ENCODE measurements at places on chromosomes 2 and 18. TPM values are rescaled to one million over a fixed set of nuclear protein-coding genes. Genes with fewer than 3 reads are reported as not detected.

DNA sequence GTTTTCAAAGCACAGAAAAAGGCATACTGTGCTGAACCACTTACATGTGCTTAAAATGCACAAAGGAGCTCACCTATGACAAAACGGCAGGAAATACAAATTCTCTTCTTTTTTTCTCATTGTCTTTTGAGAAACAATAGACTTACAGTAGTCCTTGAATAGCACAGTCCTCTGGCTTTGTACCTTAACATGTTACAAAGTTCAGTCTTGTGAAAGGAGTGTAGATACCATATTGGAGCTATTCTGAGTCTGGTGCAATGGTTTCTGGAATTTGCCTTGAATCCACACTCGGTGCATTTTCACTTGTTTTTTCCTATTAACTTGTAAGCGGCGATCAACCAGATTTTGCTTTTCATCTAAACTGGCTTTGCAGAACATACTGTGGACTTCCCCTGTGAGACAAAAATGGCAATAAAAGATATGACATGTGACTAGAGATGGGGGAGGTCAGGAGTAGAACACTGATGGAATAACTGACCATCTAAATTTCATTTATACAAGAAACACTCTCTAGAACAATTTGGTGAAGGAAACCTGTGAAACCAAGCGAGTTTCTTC lies 109.7 kb downstream of the METTL8 start:
- no peak for DNase-seq

- no peak for DNase-seq
These were observed 479.2 kb upstream of the ACVR2A start for GRCh38 chr2:147365622-147366021.

- DNase-seq: no peak
These were observed 70.0 kb downstream of the NAB1 start for GRCh38 chr2:190718652-190719526.

- DNase-seq: peak; percentile 33
These were observed 405 bp downstream of the PPP3R1 start for GRCh38 chr2:68251855-68252399.

DNA sequence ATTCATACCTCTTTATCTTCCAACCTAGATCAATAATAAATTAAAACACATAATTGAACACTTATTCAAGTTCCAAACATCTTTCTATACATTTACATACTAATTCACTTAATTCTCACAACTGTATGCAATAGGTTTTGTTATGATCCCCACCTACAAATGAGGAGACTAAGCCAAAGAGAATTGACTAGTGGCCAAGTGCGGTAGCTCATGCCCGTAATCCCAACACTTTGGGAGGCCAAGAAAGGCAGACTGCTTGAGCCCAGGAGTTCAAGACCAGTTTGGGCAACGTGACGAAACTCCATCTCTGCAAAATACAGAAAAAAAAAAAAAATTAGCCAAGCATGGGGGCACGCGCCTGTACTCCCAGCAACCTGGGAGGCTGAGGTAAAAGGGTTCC lies 36.8 kb downstream of the KCNG3 start:
- DNase-seq: no peak

DNA sequence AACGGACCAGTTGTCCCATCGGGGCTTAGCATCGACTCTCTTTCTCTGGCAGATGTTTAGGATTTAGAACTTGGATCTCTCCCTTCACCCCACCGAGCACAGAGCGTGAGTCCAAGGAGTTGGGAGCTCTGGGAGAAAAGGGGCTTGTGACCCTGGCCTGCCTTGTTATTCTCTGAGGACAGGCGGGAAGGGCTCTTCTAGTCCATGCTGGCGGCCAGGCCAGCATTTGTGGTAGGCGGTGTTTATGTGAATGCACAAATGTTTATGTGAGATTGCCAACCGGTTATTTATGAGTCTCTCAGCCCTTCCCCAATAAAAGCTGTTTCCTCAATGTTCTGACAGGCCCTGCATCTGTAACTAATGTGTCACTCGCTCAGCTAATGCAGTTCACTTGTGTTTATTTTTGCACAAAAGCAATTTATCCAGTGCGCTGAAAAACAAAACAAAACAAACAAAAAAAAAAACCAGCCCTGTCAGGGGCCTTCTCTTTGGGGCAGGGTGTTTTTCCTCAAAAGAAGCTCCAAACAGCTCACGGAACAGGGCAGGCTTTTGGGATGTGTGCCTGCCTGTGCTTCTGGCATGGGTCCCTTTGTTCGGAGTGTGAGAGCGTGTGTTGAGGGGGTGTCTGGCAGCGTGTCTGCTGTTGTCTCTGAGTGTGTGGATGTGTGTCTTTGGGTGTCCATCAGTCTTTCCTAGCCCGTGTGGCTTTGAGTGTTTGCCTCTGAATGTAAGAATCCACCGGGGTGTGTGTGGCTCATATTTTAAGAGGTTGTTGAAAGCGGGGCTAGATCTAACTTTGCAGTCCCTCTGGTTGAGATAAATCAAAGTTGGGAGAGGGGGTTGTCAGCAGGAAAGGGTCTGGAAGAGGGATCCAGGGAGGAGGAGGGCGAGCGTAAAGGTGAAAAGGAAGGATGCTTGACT lies 52.8 kb upstream of the HAAO start:
- DNase-seq: peak; percentile 62

DNA sequence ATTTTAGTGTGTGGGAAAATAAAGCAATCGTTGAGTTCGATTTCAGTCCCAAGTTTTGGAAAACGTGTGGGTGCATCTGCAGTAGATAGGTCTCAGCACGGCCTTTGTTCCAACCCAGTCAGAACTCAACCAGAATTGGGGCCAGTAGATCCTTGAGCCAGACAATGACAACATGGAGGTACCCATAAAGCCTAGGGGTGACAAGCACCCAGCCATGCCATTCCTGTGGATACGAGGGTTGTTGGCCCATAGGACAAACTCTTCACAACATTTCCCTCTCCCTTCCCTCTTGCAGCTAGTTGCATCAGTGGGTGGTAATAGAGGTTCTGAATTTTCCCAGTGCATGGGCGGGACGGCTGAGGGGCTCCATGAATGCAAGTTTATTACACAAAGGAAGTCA lies 60.1 kb downstream of the ST3GAL5 start:
- DNase-seq: no peak

MLPH gene
- total RNA-seq: 1.2 TPM

VSNL1 gene
- 1.8 TPM for total RNA-seq

CHST10 gene
- total RNA-seq: 14.9 TPM

AKAIN1 gene
- not detected for total RNA-seq

GPAT2 gene
- 5.3 TPM for total RNA-seq

Data from uterus (tissue), 4 donors.